ENCODE measurements at places on chromosomes 5 and 9. TPM values are rescaled to one million over a fixed set of nuclear protein-coding genes. Genes with fewer than 3 reads are reported as not detected.

The PCDHGC4 gene
- polyA plus RNA-seq, result 0.93 TPM

The SPATA9 gene
- 3.6 TPM for polyA plus RNA-seq

The GDNF gene
- polyA plus RNA-seq, result 2.8 TPM

The COL15A1 gene
- polyA plus RNA-seq, result not detected

The AQP7 gene
- 3.5 TPM for polyA plus RNA-seq

The PAPPA gene
- 0.80 TPM for polyA plus RNA-seq

The CCIN gene
- polyA plus RNA-seq, result 1.1 TPM

The SLC1A3 gene
- 41.1 TPM for polyA plus RNA-seq

The LCN2 gene
- polyA plus RNA-seq, result not detected

The BTNL3 gene
- not detected for polyA plus RNA-seq

The SHOC1 gene
- not detected for polyA plus RNA-seq

The IGFBPL1 gene
- polyA plus RNA-seq, result 0.96 TPM

The BHMT2 gene
- not detected for polyA plus RNA-seq
